ENCODE measurements at places on chromosomes 7 and 10.

DNA sequence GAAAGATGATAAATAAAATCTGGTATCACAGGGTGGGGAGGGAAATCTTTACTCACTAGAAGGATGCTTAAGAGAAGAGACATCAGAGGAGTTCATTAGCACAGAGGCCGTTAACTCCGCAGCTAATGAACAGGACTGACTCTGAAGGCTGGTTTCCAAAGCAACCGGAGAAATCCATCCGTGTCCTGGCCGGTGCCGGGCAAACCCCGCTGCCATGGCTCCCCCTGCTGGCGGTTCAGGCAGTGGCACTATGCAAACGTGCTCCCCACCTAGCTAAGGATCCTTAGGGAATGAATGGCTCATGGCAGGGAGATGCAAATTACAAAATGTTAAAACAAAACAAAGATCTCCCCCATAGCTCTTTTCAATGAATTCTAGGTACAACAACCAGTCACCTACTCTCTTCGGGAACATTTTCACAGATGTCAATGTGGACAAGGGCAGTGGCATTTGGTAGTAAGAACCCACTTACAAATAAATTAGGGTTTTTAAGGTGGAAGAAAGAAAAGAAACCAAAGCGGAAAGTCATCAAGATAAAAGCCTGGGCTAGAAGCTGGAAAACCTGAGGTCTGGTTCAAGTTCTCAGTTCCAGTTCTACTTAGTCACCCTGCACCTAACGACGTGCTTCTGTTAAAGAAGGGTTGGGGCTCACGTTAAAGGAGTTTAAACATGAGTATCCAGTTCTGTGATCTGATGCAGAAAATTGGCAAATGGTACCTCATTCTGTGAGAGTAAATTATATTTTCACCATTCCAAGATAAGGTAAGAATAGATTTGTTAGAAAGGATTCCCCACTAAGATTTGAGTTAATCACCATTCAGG lies 138.2 kb downstream of the SVIL start:
- peak; percentile 34 for DNase-seq

- DNase-seq: no peak
Measured at GRCh38 chr10:1613511-1613910, 123.8 kb downstream of the ADARB2 start.

DNA sequence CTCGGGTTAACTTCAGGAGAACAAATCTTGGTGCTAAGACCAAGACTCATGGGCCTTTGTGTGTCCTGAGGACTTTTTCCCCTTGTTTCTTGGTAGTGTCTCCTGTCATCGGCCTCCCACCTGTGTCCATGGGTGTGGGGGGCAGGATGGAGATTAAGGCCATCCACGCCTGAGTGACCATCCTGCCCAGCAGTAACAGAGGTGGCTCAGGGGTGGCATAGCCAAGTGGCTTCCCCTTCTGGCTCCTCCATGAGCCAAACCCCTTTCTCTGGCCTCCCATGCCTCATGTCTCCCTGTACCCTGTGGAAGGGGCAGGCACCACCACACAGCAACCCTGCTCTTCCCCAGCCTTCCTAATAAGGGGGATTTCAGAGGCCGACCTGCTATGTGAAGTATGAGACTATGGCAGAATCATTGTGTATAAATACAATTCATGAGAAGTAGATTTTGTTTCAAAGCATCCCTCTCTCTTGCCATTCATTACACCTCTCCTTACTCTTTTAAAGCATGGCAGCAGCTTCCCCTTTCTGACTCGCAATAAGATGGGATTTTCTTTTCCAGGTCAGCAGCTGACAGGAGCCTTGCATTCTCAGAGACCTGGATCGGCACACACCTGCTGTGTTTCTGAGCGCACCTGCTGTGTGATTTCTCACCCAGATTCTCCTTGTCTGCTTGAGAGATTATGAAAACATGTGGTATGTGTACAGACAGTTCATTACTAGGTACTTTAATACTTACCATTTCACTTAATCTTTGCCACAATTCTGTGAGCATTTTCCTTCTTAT lies 102.5 kb downstream of the XPNPEP1 start:
- DNase-seq: no peak

DNA sequence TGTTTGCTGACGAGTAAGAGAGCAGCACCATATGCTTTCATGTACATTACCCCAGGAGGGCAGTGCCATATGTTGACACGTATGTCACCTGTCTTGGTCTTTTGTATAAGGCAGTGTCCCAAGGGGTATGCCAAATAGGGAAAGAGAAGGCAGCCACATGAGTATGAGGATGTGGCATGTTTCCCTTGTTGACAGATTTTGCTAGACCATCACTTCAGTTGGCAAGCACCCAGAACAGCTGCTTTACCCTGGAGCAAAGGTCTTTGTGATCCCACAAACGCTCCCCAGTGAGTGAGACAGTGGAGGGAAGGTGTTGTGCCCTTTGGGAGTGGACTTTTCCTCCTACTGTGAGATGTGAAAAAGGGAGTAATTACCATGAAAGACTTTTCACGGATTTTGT lies 350.1 kb downstream of the ETV1 start:
- no peak for DNase-seq

DNA sequence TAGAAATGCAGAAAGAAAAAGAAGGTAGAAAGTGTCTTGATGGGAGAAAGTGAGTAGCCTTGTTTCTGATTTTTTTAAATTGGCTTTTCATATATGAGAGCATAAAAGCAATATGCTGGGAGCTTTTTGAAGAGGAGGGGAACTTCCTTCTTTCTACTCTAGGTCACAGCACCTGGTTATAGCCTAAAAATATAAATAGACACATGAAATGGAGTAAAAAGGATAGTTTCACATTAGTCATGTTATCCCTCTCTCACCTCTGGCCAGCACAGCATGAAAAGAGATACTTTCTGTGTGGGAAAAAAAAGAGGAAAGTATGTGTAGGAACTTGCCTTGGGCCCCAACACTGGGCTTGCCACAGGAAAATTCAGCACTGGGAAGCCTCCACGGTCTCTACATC lies 292.2 kb upstream of the ZWINT start:
- no peak for DNase-seq

DNA sequence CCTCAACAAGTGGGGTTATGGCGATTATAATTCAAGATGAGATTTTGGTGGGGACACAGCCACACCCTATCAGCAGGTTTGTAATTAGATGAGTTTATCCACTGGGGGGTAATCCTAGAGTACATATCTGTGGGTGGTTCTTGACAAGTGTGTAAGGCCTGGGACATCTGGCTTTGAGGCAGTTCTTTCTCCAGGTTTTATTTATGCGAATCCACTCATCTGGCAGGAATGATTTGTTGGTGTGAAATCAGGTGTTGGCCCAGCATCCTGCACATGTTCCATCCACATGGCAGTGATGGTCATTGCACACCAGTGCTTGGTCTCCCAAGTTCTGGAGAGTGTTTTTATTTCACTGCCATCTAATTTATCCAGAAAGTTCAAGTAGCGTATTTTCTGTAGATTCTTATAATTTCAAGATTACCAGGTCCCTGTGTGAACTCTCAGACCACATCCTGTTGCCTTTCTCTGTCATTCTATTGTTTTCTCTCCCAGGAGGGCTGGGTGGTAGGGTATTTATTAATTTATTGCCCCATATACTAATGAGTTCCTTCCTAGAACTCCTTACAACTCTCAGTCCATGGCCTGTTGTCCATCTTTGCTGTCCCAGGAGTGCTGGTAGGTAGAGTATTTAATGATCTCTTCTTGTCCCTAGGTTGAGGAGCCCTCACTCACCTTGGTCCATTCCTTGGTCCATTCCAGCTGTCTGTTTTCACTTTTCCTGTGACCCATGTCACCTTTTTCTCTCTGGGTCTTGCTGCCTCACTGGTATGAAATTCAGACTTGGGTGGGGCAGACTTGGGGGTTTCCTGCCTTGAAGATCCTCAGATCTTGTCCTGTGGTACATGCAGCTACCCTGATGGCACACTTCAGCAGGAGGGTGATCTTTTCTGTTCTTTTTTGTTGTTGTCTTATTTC lies 10.4 kb downstream of the RALA start:
- no peak for DNase-seq

DNA sequence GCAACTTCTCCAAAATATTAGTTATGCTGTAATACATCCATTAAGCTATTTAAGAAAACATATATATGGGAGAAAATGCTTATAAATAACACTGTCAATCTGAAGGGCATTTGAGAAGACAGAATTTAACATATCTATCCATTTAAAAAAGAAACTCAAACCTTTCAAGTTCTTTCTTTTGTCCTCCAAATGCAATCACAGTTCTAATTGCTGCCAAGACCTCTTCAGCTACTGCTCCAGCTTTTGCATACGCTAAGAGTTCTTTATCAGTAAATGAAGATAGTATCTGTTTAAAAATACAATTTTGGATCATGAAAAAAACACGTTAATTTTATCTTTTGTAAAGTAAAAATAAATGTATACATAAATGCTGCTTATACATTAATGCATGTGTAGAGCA lies 39.6 kb downstream of the ABCB1 start:
- no peak for DNase-seq

- DNase-seq: no peak
Measured at GRCh38 chr10:51045871-51046270, 28.4 kb upstream of the PRKG1 start.

- no peak for DNase-seq
Measured at GRCh38 chr10:5732141-5732540, 47.5 kb downstream of the TASOR2 start.

DNA sequence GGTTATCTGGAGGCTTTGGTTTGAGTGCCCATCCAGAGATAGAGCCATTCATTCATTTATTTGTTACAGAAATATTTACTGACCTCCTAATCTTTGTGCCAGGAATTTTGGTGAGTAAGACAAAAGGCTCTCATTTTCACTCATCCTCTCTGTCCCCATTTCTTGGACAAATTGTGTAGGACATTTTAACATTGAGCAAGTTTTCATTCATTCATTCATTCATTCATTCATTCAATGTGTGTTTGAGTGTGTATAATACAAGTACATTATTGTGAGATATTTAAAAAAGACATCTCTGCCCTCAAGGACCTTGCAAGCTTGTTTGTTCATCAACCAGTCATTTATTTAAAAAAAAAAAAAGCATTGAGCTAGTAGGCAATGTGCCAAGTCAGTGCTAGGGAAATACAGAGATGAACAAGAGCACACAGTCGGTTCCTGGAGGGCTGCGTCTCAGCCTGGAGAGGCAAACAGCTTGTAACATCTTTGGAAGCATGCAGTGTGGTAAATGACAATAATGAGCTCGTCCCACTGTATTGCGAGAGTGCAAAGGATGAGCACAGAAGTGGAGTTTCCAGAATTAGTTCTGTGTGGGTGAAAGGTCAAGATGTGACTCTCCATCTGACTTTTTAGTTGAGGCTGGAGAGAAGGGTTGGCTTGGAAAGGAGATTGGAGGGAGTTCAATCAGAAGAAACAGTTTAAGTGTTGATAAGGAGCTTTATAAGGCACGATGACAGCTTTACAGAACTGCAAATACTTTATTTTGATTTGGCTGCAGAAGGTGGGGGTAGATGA lies 50.5 kb upstream of the HBP1 start:
- DNase-seq: no peak

- DNase-seq: no peak
Measured at GRCh38 chr7:44771358-44771757, 22.7 kb downstream of the ZMIZ2 start.

DNA sequence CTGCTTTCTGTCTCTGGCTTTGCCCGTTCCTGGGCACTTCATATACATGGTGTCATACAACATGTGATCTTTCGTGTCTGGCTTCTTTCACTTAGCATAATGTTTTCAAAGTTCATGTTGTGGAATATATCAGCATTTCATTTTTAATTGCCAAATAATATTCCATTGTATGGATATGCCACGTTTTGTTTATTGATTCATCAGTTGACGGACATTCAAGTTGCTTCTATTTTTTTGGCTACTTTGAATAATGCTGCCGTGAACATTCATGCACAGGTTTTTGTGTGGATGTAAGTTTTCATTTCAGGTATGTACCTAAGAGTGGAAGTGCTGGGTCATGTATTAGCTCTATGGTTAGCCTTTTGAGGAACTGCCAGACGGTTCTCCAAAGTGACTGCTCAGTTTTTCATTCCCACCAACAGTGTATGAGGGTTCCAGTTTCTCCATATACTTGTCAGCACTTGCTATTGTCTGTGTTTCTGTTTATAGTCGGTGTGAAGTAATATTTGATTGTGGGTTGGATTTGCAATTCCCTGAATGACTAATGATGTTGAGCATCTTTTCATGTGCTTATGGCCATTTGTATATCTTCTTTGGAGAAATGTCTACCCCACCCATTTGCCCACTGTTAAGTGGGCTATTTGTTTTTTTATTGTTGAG lies 401.4 kb upstream of the GALNT17 start:
- no peak for DNase-seq

- no peak for DNase-seq
Measured at GRCh38 chr7:31312889-31313288, 27.6 kb downstream of the NEUROD6 start.

GRCh38 chr10:63266391-63267316 lies 133.5 kb downstream of the NRBF2 start:
- DNase-seq: no peak

DNA sequence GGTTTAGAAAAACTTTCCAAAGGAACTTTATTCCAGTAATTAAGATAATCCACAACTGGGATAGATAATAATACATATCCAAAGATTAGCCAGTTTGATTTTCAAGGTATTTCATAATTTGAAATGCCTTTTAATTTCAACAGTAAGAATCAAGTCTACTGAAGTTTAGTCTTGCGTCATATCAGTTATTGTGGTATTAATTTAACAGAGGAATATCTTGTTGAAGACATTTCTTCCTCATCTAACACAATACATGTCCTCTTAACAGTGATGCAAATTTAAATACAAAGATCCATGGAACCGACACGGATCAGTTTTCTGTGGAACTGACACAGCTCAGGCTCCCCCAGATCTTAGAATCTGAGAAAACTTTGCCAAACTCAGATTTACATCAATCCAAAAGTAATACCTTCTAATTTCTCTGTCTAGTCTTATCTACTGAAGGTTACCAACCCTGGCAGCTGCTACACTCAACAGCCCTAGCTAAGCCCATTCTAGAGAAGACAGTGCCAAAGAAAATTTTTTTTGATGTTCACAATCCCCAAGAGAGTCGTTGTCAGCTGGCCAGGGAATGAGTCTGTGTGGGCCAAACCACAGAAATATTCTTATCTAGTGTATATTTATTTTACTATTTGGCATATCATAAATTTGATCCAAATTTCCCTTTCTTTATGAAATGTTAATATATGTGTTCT lies 365.2 kb upstream of the MEOX2 start:
- no peak for DNase-seq

DNA sequence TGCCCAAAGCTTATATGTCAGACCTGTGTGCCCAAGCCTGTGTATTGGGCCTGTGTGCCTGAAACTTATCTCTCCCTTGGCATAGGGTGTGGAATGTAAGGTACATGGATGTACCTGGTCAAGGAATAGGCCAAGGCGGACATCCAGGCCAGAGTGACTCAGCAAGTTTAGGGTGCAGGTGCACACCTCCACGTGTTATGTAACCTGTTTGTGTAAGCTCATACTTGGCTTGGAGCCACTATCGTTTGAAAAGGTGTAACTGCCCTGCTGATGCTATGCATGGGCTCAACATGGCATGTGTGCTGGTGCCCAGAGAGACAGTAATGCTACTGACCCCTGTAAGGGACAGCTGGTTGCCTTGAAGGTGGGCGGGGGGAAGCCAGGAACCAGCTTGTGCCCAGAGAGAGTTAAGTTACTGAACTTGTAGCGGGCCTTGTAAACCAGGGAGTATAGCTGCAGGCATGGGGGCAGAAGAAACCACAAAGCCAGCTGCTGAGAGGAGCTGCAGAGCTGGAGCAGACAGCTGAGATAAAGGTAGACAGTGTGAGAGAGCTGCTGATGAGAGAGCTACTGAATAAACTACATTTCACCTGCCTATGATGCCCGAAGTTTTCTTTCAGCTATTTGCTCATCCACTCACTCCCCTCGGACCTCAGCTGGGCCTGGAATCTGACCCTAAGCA lies 656.4 kb upstream of the ZWINT start:
- DNase-seq: no peak

Data from activated T-helper 9 cell treated with anti-CD3 and anti-CD28 coated beads, Interleukin-2, amount 50 U/mL, for 16 hours (primary cell).